GM12891 (cell line): ENCODE measurements at places on chromosomes 6 and 20.
A peak's percentile ranks its signal among the peaks of the same experiment; 100 is the strongest.

DNA sequence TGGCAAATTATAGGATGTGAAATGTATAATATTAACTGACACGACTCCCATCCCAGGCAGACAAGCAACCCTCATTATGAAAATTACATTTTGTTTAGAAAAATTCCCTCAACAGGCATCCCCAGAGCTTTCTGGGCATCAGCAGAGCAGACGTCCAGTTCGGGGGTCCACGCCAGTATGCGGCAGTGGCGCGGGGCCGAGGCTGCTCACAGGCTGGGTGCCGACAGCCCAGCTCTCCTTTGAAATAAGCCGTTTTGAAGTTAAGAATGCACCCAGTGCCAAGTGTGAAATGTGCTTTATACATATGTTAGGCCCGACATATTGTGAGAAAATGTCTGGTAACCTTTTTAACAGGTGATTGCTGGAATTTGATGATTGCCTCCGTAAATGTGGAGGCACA, 50.4 kb downstream of the RPP40 start:
- DNase-seq, result no peak

DNA sequence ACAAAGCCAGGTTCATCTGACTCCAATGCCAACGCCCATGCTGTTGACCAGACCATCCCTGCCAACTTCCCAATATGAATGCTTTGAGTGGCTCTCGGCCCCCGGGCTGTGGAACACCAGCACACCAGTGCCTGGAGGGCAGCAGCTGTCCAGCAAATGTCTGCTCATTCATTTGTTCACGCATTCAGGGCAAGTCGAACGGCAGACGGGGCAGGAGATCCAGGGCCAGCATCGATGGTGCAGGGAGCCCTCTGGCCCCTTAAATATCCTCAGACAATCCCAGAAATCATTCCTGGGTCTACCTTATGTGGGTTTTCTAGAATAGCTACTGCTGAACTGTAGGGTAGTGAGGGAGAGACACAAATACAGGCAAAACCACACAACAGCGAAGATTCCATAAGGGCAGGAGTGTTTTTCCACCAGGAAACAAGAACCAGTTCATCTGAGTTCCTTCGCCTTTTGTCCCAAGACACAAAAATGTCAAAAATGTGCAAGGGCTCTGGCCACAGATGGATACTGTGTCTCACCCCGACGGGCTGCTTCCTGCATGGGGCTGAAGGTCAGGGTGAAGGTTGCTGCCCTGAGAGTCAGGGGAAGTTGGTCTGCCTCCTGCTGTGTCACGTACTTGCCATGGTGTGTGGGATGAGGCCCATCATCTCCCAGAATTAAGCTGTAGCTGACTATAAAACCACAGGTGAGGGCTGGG, 15.5 kb downstream of the RIPOR3 start:
- no peak for DNase-seq

- DNase-seq, result no peak
Observed at GRCh38 chr6:43798688-43799444, 28.9 kb downstream of the VEGFA start.

- DNase-seq, result no peak
Observed at GRCh38 chr20:57717797-57718196, 8.0 kb upstream of the PMEPA1 start.

DNA sequence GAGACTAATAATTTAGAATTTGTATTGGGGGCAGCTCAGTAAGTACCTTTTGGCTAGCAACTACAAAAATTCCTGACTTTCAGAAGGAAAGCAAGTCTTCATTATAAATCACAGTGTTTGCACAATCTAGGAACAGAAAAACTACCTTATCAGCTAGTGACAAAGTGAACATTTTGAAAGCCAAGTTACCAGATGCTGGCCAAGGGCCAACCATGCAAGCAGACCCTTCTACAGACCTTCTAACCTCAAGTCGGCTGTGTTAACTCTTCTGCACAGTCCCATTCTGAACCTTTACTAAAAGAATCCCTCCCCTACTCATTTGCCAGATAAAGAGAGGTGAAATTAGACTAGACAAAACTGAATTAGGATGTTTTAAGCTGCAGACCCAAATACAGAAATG, 341.9 kb downstream of the COL12A1 start:
- no peak for DNase-seq

DNA sequence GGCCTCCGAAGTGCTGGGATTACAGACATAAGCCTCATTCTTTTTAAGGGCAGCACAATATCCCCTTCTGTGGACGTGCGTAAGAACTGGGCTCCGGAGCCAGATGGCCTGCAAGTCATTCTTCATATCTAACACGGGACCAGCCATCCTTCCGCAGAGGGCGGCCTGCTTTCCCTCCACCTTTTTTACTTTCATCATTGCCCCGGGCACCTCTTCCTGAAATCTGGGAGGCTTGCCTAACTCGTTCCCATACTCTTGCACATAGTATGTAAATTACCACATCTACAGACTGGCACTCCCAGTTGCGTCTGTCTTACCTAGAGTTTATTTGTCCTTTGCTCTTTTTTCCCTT, 29.9 kb upstream of the SLC23A2 start:
- no peak for DNase-seq

DNA sequence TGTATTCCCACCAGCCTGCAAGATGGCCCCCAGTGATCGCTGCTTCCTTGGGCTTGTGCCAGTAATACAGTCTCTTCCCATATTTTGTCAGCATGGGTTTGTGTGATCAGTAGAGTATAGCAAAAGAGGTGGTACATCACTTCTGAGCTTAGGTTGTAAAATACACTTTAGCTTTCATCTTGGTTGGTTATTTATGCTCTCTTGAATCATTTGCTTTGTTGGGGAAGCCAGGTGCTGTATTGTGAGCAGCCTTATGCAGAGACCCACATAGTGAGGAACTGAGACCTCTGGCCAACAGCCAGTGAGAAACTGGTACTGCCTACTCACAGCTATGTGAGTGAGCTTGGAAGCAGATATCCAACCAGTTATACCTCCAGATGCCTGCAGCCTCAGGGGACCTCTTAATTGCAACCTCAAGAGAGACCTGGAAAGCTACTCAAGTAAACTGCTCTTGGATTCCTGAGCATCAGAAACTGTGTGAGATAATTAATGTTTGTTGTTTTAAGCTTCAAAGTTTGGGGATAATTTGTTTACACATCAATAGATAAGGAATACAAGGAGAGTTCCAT, 229.3 kb downstream of the FARS2 start:
- no peak for DNase-seq

DNA sequence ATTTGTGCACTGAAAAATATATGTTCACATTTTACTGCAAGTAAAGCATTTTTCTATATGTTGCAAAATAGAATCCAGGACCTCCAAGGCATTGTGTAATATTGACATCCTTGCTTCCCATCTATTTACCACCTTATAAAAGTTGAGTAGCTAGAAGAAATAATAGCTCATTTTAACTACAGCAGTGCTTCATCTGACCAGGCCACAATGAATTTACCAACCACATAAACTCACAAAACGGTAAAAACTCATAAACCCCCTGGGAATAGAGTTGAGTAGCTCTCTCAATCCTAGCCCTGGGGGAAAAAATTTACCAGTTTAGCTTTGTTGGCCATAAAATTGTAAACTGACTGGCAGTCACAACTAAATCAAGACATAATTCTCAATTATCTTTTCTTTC, 3.9 kb downstream of the ATXN1 start:
- no peak for DNase-seq

GRCh38 chr6:150813319-150813992, 52.0 kb upstream of the MTHFD1L start:
- no peak for DNase-seq

DNA sequence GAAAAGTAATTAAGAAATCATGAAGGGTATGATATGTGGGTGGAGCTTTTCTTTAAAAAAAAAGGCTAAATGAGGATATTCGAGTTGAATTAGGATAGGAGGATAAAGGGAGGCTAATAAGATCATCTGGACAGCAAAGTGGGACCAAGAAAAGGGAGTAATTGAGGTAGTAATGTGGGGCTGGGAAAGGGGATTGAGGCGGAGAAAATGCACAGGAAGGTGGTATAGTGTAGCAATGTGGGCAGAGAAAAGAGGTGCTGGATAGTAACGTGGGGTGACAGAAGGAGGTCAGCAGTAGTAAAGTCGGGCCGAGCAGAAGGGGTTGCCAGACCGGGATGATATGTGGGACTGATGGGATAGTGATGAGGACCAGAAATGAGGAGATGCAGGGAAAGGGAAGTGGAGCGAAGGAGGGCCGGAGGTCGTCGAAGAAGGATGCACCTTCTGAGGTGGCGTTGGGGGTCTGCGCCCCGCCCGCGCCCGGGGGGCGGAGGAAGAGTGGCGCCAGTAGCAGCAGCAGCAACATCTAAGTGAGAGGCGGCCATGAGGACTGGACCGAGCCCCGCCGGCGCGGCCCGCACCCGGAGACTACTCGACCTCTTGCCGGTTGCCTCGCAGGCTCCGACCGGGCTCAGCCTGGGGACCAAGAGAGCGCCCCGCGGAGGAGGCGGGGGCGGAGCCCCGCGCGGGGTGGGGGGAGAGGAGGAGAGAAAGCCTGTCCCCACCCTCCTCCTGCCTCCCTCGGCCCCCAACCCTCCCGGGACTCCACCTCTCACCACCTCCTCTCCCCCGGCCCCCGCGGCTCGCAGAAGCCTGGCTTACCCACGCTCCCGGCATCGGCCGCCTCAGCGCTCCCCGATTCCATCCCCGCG, 887 bp downstream of the GABBR1 start:
- DNase-seq, result peak; percentile 51

- no peak for DNase-seq
Observed at GRCh38 chr20:35625584-35626385, 10.2 kb downstream of the SPAG4 start.

GRCh38 chr6:108650781-108651180, 90.1 kb downstream of the FOXO3 start:
- DNase-seq, result no peak

GRCh38 chr6:54515013-54515412, 206.8 kb downstream of the TINAG start:
- no peak for DNase-seq

DNA sequence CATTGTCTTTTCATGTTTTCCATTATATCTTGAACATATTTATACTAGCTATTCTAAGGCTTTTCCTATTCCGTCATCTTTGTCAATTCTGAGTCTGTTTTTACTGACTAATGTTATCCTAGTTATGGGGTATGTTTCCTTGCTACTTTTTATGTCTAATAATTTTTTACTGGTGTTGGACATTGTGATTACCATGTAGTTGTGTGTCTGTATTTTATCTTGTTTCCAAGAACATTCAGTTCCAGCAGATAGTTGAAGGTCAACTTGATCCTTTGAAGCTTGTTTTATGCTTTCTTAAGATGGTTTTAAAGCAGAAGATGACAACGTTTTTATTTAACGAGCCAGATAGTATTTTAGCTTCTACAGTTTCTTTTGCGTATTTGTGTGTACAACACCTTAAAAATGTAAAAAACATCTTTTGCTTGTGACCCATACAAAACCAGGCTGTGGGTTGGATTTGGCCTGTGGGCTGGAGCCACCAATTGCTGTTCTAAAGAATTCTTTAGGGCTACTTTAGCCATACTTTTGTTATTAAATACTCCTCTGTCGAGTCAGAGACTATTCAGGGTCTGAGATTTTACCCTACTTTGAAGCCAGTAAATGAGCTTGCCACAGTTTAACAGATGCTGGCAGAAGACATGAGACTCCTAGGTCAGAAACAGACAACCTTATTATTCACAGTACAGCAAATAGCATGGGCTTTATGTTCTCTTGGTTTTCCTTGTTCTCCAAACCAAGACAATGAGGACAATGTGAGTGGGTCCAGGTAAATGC, 38.7 kb upstream of the REV3L start:
- DNase-seq, result no peak

DNA sequence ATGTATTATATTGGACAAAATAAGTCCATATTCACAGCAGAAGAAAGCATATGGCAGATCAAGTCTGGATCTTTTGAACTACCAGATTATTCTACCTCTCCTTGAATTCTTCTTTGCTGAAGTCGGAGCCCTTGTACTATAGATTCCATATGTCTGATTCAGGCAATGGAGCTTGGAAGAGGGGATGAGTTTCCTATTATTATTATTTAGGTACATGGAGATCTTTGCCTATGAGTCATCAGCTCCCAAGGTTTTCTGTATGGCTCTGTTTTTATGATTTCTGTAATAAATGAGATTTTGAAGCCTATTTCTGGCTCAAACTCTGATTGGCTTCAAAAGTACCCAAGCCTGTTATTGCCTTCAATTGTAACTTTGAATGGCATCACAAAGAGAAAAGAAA, 72.0 kb downstream of the OPRM1 start:
- no peak for DNase-seq

- DNase-seq, result no peak
Observed at GRCh38 chr6:131645846-131646245, 8.7 kb downstream of the ENPP3 start.

- no peak for DNase-seq
Observed at GRCh38 chr6:127554435-127555006, 22.5 kb upstream of the C6orf58 start.

DNA sequence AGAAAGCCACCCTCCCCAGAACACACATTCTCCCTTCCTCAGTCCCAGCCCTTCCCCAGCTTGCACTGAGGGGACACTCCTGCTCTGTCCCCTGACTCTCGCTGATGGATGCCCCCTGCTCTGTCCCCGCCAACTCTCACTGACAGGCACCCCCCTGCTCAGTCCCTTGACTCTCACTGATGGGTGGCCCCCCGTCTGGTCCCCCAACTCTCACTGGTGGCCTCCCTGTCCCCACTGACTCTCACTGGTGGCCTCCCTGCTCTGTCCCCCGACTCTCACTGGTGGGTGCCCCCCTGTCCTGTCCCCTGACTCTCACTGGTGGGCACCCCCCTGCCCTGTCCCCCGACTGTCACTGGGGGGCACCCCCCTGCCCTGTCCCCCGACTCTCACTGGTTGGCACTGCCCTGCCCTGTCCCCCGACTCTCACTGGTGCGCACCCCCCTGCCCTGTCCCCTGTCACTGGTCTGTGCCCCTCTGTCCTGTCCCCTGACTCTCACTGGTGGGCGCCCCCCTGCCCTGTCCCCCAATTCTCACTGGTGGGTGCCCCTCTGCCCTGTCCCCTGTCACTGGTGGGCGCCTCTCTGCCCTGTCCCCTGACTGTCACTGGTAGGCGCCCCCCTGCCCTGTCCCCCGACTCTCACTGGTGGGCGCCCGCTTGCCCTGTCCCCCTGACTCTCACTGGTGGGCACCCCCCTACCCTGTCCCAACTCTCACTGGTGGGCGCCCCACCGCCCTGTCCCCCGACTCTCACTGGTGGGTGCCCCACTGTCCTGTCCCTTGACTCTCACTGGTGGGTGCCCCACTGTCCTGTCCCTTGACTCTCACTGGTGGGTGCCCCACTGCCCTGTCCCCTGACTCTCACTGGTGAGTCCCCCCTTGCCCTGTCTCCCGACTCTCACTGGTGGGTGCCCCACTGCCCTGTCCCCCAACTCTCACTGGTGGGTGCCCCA, 60.9 kb downstream of the GINS1 start:
- DNase-seq, result no peak

- DNase-seq, result no peak
Observed at GRCh38 chr6:139846538-139847456, 472.3 kb upstream of the CITED2 start.

GRCh38 chr6:3900744-3901336, 51.7 kb downstream of the FAM50B start:
- no peak for DNase-seq

GRCh38 chr20:57622579-57623381, 2.6 kb upstream of the ZBP1 start:
- no peak for DNase-seq
